ENCODE measurements at places on chromosomes 2 and 18.

- DNase-seq, result no peak
These were observed 48.1 kb downstream of the CHN1 start for GRCh38 chr2:174957050-174957449.

DNA sequence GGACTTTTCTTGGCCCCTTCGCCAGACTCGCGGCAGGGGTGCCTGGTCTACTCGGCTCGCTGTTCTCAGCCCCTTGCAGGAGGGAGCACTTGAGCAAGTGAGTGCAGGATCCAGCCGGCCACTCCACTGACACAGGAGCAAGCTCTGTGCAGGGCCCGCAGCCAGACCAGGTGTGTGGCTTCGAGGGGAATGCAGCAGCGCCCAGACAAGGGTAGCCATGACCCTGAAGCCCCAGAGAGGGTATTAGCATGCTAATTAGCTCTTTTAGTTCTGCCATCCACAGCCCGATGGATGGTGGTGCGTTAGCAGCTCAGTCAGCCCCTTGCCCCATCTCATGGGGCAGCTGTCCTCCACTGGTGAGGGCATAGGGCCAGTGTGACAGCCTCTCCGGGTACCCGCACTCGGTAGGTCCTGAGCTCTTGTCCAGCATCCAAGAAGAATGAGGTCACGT lies 103.2 kb upstream of the HS6ST1 start:
- DNase-seq, result no peak

DNA sequence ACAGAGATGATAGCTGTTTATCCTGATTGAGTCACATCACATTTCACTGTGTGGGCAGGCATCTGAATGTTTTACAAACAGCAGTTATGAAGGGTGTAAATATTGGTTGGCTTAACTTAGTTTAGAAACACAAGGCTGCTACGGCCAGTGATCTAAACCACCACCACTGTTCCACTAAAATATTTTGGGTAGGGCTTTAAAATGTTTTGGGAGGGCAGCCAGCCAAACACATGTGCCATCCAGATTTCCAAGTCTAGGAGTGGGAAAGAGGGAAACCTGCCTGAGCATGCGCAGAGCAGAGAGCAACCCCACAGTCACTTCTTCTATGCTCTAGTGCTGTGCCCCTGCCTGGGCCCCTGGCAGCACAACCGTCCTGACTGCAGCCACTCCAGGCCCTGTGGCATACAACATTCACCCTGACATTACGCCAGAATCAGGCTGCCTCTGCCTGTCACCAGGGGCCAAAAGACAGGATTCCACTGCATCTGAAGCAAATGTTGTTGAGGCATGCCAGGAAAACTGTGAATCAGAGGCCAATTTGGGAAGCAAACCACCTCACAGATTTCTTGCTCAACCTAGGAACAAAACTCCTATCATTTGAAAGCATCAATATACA lies 74.8 kb upstream of the COL5A2 start:
- DNase-seq, result peak; percentile 9

DNA sequence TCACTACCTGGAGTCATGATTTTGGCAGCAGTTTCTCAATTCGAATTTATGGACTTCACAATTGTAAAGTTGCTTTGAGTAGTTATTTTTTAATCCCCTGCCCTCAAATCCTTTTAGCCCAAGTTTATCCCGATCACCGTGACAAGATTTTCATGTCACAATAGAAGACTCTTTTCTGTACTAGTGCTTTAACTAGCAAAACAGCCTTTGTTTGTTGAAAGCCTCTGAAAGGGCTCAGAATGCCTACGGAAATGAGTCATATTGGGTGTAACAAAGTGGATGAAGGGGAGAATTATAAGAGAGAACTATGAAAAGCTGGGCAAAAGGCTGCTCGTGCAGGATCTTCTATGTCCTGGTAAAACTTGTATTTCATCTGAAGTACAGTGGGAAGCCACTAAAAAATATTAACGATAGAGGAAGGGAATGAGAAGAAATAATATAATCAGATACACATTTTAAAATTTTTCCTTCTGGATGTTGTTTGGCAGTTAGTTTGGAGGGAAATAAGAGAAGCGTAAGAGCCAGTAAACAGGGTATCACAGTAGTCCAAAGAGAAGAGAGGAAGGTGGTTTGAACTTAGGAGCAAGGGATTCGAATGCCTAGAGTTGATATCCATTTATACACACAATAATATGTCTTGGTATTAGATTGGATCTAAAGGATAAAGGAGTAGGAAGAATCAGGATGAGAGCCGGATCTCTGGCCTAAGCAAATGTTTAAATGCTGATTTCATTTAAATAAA lies 114.9 kb downstream of the GALNT13 start:
- DNase-seq, result no peak

GRCh38 chr2:181457121-181457740 lies at the start of gene ITGA4:
Gene ITGA4, plus strand, starts transcription at chr2:181457386. Its CDS starts 269 bp downstream, at chr2:181457655.
- DNase-seq, result no peak

DNA sequence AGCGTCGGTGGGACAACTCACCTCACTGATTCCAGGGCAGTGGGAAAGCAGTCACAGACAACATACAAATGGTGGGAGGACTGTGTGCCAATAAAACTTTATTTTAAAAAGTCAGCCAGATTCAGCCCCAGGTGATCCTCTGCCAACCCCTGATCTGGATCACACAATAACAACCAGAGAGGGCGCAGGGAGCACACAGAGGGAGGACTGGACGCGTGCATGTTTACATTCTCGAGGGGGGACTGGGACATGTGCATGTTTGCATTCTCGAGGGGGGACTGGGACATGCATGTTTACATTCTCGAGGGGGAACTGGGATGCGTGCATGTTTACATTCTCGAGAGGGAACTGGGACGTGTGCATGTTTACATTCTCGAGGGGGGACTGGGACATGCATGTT lies 209.5 kb downstream of the NDUFA10 start:
- no peak for DNase-seq

GRCh38 chr2:120939595-120940318 lies 204.1 kb downstream of the GLI2 start:
- no peak for DNase-seq

- DNase-seq, result no peak
These were observed 39.5 kb upstream of the GMCL1 start for GRCh38 chr2:69789772-69790600.

GRCh38 chr2:207558079-207558491 lies 28.3 kb downstream of the CREB1 start:
- DNase-seq, result no peak

DNA sequence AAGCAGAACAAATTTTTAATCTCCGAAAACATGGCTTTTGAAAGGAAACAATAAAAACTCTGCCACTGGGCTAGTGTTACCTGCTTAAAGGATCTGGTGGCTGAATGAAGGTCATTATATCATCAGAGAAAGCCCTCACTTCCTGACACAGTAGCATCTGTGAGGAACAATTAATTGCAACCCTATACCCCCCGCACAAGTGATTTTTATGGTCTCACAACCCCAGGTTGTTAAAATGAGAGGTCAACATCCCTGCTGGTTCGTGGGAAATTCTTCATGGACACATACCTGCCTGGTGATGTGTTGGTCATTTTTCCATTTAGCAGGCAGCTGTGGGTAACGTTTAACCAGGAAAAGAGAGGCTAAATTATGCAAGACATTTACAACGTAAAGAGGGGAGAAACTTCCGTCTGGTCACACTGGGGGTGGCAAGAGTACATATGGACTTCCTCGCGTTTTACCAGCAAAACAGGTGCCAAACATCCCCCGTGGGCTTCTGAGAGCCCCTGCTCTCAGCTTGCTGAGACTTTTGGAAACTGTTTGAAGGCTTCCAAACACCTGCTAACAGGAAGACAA lies 29.2 kb downstream of the NIFK start:
- no peak for DNase-seq

DNA sequence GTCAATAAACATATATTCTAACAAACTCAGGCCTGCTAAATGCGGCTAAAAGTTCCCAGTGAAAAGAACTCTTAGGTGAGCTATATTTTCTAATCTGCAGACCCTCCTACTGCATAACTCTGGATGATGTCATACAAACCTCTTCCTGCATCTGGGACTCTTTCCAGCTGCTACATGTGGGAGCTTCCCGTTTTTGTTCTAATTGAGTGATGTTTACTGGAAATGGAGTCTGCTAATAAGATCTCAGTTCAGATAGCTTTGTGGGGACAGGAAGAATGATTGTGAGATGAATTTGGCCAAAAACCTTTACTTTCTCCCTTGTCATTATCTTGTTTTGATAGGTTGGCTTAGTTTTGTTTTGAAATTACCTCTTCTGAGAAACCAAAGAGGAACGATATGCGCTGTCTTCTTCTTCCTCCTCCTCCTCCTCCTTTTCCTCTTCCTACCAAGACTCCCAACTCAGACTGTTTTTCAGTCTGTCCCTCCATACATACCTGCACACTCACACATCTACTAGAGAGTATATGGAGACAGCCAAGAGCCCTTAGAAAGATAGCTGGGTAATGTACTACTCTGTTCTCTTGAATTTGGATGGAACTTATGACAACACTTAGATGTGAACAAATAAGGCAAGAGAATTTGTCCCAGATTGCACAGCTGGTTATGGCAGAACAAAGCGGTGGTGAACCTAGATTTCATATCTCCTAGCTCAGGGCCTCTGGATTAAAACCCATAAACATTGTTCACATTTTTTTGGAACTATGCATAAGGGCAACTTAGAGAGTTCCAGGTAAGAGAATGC lies 39.8 kb upstream of the AAK1 start:
- DNase-seq, result no peak

DNA sequence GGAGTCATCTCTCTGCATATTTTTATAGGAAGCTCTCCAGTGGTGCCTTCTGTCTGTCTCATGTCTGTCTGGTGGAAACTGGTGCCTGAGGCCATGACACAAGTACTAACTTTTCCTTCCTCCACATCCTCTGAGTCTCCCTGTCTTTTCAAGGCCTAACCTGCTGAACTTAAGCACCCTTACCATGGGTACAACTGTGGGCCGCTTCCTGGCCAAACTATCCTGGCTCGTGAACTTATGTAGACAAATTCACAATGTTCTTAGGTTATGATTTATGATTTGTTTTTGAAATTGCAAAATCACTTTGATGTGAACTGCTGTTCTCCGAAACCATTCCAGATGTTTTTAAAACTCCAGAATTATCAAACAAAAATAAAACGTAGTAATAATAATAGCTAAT lies 804.5 kb upstream of the POU3F3 start:
- DNase-seq, result no peak

GRCh38 chr2:201313362-201313761 lies 43.8 kb downstream of the FLACC1 start:
- DNase-seq, result no peak

- no peak for DNase-seq
These were observed 11.8 kb upstream of the GPR17 start for GRCh38 chr2:127634066-127634617.

GRCh38 chr2:204871231-204871953 lies 326.1 kb downstream of the PARD3B start:
- no peak for DNase-seq

DNA sequence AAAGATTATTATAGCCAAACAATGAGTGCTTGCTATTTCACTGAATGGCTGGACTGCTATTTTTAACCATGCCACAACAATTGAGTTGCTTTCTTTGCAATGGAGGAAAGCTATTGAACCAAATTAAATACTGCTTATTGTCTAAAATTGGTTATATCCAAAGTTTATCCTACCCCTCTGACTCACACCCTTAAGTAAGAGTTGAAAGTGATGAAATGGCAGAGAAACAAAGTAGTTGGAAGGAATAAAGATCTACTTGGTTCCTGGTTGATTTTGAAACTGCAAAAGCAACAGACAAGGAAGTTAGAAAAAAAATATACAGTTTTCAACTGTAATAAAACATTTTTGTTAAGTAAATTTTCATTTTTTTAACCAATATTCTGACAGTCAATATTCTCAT lies 47.5 kb downstream of the EML4 start:
- DNase-seq, result no peak

DNA sequence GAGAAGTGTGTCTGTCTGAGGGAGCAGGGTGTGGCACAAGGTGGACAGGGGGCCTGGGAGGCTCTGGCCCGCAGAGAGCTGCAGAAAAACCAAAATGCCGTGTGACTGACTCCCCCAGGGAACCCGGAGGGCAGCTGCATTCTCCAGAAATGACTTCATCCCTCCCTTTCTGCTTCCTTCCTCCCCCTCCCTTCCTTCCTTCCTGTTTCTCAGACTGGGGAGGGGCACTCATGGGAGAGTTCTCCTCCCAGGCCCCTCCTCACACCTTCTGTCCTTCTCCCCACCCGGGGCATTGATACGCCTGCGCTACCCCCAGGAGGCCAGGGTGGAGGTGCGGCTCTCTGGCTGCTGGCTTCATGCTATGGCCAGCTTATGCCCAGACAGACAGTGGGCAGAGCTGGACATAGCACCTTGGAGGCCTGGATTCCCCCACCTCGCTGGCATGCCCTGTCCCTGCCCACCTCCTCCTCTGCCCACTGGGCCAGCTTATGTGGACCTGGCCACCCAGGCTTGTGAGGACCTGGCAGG lies 8.2 kb upstream of the GPR17 start:
- no peak for DNase-seq

DNA sequence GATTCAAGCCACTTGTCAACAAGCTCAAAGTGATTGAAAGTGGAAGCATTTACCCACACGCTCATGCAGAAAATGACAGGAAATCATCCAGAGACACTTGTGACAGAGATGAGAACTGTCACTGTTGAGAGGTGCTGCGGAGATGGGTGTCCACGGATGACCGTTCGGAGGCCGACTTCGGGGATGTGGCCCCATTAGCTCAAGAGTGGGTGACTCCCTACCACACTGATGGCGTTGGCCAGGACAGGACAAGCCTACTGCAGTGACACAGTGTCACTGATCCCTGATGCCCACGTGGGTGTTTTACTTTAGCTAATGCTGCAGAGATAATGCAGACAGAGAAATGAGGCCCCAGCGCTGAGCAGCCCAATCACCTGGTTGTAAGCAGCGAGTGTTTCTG lies 81.5 kb upstream of the YWHAQ start:
- DNase-seq, result no peak

- DNase-seq, result no peak
These were observed 216.1 kb downstream of the ZNF804A start for GRCh38 chr2:184814421-184814820.

DNA sequence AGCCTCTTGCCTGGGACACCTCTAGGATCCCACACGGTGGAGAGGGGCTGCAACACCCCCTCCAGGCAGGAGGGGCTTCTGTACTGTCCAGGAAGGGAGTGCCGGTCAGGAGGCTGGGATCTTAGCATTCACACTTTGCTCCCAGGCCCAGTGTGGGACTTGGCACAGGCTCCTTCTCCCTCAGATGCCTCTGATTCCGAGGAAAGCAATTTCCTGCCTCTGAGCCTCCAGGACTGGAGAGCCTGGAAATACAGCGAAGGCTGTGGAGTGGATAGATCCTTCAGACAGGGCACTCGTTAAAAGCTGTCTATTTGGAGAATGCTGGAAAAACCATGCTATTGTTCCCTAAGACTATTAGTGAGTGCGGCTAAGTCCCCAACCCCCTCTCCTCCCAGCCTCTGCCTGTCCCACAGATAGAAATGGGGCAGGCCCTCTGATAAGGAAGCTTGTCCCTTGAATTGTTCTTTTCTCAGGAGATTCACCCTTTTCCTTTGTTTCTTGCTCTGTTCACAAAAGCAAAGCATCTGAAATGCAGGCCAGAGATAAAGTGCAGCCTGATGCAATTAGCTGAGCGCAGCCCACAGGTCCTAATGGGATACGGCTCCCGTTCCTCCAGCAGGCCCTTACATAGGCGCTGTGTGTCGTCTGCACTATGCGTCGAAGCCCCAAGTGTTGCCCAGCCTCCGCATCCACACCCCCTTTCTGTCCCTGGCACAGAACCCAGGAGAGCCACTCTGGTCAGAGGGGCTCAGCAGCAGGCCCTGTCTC lies 252.2 kb downstream of the KLHL29 start:
- DNase-seq, result no peak

- no peak for DNase-seq
These were observed 414.8 kb downstream of the HRH4 start for GRCh38 chr18:24875286-24875685.
